ENCODE measurements at places on chromosomes 6 and 20. TPM values are rescaled to one million over a fixed set of nuclear protein-coding genes. Genes with fewer than 3 reads are reported as not detected.
A peak's percentile ranks its signal among the peaks of the same experiment; 100 is the strongest.

The EPPIN gene
- total RNA-seq = not detected

GRCh38 chr20:57013741-57014140, 252.7 kb downstream of the BMP7 start:
- peak; percentile 81 for DNase-seq
- H3K4me1 ChIP-seq = no peaks in the 10 kb centered on the region
- peak overlapping the region; percentile 68 for H3K4me3 ChIP-seq
- no peak overlapping the region for H3K27ac ChIP-seq
- H3K36me3 ChIP-seq = no peaks in the 10 kb centered on the region

The HLA-DPA1 gene
- total RNA-seq = 2.6 TPM

DNA sequence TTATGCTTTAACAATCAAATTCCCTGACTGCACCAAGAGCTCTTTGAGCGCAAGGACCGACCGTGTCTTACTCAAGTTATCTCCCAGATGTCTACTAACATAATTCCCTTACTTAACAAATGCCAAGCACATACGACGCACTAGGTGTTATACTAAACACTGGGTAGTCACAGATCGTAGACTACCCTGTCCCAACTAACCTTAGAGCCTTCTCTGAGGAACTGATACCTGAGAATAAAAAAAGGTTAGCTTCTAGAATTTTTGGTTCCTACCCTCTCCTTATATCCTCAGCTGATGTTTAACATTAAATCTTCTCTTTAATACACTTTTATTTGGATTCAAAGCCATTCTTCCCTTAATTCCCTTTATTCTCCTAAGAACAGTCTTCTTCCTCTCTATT, 38.5 kb downstream of the EPB41L2 start:
- DNase-seq = no peak
- H3K36me3 ChIP-seq = peaks cover 8% of the 10 kb centered on the region
- H3K27me3 ChIP-seq = no peaks in the 10 kb centered on the region
- H3K27ac ChIP-seq = no peak overlapping the region

The ARMC12 gene
- 1.5 TPM for total RNA-seq

The SMIM8 gene
- 5.8 TPM for total RNA-seq

The GSTA3 gene
- not detected for total RNA-seq

GRCh38 chr20:49096203-49096730, 50.2 kb downstream of the CSE1L start:
- H3K4me3 ChIP-seq = no peak overlapping the region
- no peak for DNase-seq
- peaks cover 88% of the 10 kb centered on the region for H3K36me3 ChIP-seq

DNA sequence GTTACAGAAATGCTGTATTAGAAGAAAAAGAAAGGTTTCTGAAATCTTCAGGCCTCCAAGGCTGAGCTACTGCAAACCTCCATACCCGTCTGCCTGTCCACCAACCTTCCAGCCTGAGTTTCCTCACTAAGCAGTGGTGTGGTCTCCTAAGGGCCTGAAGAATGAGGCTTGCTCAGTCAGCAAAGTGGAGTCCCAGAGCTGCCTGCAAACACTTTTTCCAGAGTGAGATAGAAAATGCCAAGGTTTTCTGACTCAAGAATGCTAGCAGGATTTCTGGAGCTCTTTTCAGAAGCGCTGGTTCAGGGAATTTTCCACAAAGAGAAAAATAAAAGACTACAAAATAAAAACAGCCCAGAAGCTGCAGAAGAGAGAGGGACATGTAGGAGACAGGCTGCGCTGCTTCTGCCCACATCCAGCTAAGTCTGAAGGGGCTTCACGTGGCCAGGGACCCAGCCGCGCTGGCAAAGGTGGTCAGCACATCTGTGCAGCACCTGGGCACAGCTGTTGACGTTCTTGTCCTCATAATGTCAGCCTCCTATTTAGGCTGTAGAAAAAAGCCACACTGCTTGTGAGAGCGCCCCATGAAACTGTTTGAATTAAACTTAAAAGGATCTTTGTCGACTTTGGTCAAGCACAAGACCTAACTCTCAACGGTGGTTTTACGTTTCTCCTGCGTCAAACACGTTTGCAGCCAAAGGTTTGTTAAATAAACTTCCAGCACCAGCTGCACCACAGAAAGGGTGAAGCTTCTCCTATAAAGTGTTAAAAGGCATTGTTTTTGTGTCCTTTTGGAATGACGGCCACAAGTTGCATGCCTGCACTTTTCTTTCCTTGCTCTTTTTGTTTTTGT, 209.0 kb downstream of the THBS2 start:
- H3K4me1 ChIP-seq = no peaks in the 10 kb centered on the region
- no peak overlapping the region for H3K27ac ChIP-seq
- H3K4me3 ChIP-seq = no peak overlapping the region

The BPI gene
- total RNA-seq = not detected

The BHLHE23 gene
- total RNA-seq = 0.22 TPM

- H3K4me1 ChIP-seq = no peaks in the 10 kb centered on the region
- DNase-seq = no peak
- no peaks in the 10 kb centered on the region for H3K27me3 ChIP-seq
- no peaks in the 10 kb centered on the region for H3K36me3 ChIP-seq
These were observed 49.1 kb downstream of the KCNB1 start for GRCh38 chr20:49433333-49433732.

The MYBL2 gene
- 165 TPM for total RNA-seq

DNA sequence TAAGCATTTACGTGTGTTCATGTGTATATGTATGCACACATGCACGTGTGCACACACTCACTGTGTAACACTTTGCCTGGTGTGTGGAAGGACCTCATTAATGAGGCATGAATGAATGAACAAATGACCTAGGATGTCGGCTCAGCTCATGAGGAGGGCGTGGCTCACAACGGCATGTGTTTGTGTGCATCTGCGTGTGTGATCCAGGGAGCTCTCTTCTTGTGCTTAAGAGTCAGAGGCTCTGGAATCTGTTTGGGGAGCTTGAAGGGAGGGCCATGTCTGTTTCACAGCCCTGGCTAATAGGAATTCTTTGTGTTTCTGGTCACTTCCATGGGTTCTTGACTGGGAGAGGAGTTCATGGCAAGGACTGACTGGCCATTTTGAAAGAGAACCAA, 32.7 kb downstream of the TOX2 start:
- no peak overlapping the region for H3K4me3 ChIP-seq
- DNase-seq = no peak
- H3K27me3 ChIP-seq = no peaks in the 10 kb centered on the region
- no peak overlapping the region for H3K27ac ChIP-seq

DNA sequence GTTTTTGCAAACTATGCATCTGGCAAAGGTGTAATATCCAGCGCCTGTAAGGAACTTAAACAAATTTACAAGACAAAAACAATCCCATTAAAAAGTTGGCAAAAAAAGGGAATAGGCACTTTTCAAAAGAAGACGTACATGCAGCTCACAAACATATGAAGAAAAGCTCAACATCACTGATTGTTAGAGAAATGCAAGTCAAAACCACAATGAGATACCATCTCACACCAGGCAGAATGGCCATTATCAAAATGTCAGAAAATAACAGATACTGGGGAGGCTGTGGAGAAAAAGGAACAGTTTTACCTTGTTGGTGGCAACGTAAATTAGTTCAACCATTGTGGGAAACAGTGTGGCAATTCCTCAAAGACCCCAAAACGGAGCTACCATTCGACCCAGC, 54.2 kb downstream of the TSBP1 start:
- no peaks in the 10 kb centered on the region for H3K36me3 ChIP-seq
- no peaks in the 10 kb centered on the region for H3K4me1 ChIP-seq
- no peaks in the 10 kb centered on the region for H3K27me3 ChIP-seq
- DNase-seq = no peak
- no peak overlapping the region for H3K27ac ChIP-seq
- H3K4me3 ChIP-seq = no peak overlapping the region

The PPP1R16B gene
- total RNA-seq = 8.2 TPM
